ENCODE measurements at places on chromosomes 3 and 15. TPM values are rescaled to one million over a fixed set of nuclear protein-coding genes. Genes with fewer than 3 reads are reported as not detected.

The CFAP100 gene
- polyA plus RNA-seq = 1.5 TPM

The EIF3J gene
- 113 TPM for polyA plus RNA-seq

The PIAS1 gene
- 50.8 TPM for polyA plus RNA-seq

The FBXW12 gene
- 0.33 TPM for polyA plus RNA-seq

The MYL3 gene
- 25.0 TPM for polyA plus RNA-seq

The CTXN2 gene
- polyA plus RNA-seq = 0.18 TPM

The GRIP2 gene
- 1.1 TPM for polyA plus RNA-seq

The CPNE9 gene
- 0.13 TPM for polyA plus RNA-seq

The CPN2 gene
- polyA plus RNA-seq = 0.18 TPM

The ANKRD63 gene
- not detected for polyA plus RNA-seq

The SCG5 gene
- polyA plus RNA-seq = 22.9 TPM

The SATB1 gene
- polyA plus RNA-seq = 38.8 TPM

The CNTN6 gene
- 2.2 TPM for polyA plus RNA-seq

The DPPA2 gene
- 0.81 TPM for polyA plus RNA-seq

The TRIM71 gene
- polyA plus RNA-seq = 6.7 TPM

The FBXO40 gene
- polyA plus RNA-seq = not detected

The PLXNB1 gene
- polyA plus RNA-seq = 196 TPM

The DPP8 gene
- polyA plus RNA-seq = 24.3 TPM

The TEX55 gene
- polyA plus RNA-seq = not detected
